ENCODE measurements at places on chromosomes 5 and 9.

DNA sequence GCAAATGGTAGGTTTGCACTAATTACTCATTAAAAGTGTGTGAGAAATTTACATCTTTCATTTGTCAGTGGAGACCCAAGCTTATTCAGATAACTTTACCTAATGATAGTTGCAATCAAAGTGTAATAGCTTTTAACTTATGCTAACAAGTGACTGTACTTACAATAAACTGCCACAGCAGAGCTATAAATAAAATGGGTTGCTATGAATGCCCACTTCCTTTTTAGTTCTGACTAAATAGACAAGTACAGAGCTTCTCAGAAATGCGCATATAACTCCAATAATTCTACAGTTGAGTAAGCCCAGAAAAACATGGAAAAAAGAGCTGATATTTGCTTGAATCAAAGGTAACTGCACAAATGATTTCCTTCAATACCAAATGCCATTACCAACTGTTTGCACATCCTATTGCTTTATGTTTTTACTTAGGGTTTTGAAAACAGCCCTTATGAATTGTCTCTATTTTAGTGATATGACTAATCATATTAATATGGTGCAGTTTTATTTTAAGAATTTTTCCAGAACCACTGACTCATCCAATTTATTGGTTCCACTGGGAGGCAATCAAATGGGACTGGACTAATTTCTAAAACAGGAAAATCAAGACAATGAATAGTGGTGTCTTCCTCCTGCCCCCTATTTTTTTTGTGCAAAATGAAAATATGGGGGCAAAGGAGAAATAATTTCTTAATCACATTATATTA, 84.1 kb downstream of the PPP2R2B start:
- DNase-seq: no peak

GRCh38 chr9:89647366-89648128, 42.7 kb downstream of the GADD45G start:
- no peak for DNase-seq

GRCh38 chr5:72434781-72435437, 72.3 kb downstream of the ZNF366 start:
- no peak for DNase-seq

- no peak for DNase-seq
These were observed 128.2 kb upstream of the LARP1 start for GRCh38 chr5:154626876-154627557.

DNA sequence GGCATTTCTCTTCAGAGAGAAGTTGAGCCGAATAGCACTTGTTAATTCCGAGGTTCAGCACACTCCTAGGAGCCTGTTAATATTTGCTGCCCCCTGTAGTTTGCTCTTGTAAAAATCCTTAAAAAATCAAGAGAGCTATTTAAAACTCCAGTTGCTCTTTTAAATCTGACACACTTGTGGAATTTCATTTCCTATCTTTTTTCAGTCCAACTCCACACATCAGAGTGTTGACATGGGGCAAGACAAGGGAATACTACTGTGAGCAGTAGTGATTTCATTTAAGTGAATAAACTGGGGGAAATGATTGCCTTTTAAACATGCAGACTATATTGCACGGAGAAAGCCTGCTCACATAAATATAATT, 1096.3 kb upstream of the DMAC1 start:
- DNase-seq: peak; percentile 25

GRCh38 chr5:132387640-132388117, 18.2 kb downstream of the SLC22A5 start:
- DNase-seq: peak; percentile 99

DNA sequence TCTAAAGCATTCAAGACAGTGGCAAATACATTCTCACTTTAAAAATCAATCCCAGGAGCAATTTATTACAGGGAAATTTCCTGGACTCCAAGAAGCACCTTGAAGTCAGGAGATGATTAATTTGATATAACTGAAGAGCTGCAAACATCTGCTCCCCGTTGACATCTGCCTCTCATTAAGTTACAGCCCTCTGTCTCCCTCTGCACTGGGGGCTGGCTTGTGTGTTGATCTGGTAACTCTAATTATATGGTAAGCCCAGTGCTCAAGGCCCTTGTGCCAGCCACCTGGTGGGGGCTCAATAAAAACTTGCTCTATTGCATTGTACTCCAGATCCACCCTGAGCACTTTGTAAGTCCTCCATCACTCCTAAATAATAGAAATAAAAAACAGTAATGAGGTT, 131.1 kb upstream of the ZNF462 start:
- no peak for DNase-seq

- DNase-seq: no peak
These were observed 191.7 kb downstream of the CDK5RAP2 start for GRCh38 chr9:120388003-120388855.

GRCh38 chr5:2761921-2762488, 10.5 kb upstream of the IRX2 start:
- no peak for DNase-seq

DNA sequence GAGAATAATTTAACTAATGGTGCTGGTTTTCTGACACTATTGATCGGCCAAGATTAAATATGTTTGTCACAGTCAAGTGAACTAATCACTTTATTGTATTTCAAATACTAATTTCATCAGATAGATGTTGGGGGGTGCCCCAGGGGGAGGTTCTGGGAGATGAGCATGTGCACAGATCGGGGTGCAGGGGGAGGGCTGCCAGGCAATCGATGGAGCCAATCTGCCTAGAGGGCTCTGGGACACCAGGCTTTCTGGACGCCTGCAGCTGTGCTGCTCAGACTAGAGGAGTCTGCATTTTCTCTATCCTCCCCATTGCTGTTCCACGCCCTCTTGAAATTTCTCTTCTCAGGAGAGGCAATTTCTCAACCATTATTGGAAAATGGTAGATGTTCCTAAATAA, 100.0 kb upstream of the ALDH1B1 start:
- DNase-seq: no peak

DNA sequence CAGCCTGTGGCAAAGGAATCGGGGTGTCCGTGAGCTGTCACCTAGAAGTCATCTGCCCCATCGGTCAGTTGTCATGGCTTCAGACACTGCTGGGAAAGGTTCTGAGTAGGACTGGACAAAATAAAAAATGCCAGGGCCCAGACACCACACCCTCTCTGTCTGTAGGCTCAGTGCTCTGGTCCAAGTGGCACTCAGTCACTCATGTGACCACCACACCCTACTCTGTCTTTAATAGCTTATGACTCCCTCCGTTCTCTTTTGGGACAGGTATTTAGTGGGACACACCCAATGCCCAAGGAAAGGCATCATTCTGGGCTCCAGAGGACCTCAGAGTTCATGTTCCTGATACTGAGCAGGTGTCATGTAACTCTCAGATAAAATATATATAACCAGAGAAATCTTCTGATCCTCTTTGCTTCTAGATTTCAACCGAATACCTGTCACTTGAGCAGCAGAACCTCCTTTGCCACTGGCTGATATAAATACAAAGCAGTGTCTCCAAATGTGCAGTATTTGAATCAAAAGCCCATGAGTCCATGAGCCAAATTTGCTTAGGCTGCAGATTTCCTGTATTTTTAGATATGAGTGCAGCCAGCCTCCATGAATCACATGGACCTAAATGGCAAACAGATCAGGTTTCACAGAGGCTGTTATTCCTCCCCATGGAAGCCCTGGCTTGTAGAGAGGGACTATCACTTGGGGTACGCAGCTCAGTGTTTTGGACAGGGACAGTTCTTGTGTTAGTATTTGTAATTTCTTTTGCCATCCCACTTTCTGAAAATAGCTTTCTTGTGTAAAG, 272.0 kb downstream of the ARHGAP26 start:
- DNase-seq: no peak

GRCh38 chr5:84430863-84431663, 46.4 kb upstream of the EDIL3 start:
- DNase-seq: no peak

DNA sequence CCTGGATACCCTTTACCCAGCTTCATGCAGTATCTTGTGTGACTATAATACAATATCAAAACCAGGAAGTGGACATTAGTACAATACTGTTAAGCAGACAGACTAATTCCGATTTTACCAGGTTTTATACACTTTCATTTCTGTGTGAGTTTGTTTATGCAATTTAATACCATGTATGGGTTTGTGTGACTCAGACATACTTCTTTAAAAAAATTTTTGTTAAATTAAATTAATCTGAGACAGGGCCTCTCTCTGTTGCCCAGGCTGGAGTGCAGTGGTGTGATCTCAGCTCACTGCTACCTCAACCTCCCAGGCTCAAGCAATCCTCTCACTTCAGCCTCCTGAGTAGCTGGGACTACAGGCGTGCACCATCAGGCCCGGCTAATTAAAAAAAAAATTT, 156.8 kb downstream of the GAPVD1 start:
- no peak for DNase-seq

- DNase-seq: no peak
These were observed 31.8 kb downstream of the SEC61B start for GRCh38 chr9:99253772-99254431.

Measured in fibroblast of skin of left quadriceps (primary cell).